CD4-positive, CD25-positive, alpha-beta regulatory T cell (primary cell): ENCODE measurements at places on chromosomes 2 and 18. TPM values are rescaled to one million over a fixed set of nuclear protein-coding genes. Genes with fewer than 3 reads are reported as not detected.

- DNase-seq, result no peak
Measured at GRCh38 chr2:119668546-119668945, 10.5 kb upstream of the TMEM177 start.

DNA sequence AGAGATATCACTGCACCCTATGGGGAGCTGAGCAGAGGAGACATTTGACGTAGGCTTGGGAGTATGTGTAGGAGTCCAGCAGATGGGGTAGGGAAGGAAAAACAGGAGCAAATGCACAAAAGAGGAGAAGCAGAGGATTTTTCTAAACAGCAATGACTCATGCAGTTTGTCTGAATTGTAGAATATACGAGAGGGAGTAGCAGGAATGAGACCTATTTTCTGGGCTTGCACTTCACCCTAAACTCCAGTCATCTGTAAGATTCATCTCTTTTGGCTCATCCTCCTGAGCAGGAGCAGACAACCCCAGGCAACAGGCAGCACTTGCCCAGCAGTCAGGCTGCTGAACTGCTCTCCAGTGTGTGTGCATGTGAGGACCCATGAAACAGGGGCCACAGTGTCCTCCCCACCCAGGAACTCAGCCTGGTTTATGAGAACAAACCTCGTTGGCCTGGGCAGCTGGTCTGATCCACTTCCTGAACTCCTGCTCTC is 100.2 kb upstream of the CDC42EP3 start:
- DNase-seq, result no peak

DNA sequence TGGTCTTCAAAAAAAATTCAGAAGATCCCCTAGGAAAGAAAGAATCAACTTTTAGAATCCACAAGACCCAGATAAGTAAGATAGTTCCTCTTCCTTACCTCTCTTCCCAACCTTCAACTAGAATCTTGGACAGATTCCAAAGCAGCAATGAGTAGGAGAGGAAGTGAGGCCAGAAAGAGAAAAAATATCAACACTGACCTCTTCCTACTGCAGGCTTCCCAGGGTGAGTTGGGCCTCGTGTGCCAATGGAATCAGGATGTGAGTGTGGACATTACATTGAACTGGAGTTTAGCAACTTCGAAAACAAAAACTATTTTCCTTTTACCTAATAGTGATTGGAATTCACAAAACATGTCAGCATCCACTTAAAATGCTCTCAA is 102.5 kb upstream of the PIEZO2 start:
- DNase-seq, result no peak

DNA sequence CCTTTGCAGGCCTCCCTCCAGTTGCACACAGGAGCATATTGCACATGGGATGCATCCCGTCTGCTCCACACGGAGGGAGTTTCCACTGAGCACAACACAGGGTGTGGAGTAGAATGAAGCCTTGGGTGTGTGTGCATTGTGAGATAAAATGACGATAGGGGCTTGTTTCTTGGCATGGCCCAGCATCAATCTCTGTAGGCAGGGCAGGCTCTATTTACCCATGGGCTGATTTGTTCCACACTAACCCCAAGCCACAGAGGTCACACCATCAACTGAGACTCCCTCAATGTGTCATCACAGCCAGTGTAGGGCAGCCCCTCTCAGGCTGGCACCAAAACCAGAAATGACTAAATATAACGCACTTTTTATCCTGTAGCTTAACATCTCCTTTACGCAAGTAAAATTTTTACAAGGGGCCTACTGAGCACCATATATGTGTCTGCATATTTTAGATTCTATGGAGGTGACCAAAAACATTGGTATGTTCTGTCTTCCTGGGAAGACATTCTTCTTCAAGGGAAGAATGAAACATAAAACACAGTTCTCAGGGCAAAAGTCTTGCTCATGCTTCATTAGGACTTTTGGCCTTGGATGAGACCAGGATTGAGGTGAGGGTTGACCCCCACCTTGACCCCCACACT is 2.7 kb upstream of the GKN1 start:
- DNase-seq, result no peak

- DNase-seq, result no peak
Measured at GRCh38 chr2:232983669-232984140, 29.4 kb downstream of the NGEF start.

- DNase-seq, result no peak
Measured at GRCh38 chr2:20148426-20148922, 76.5 kb downstream of the SDC1 start.

Gene OR6B2
- polyA plus RNA-seq, result not detected

Gene MOGAT1
- polyA plus RNA-seq, result not detected
